Activated naive CD4-positive, alpha-beta T cell treated with anti-CD3 and anti-CD28 coated beads for 36 hours (primary cell): ENCODE measurements at places on chromosomes 3 and 15.

- H3K4me3 ChIP-seq, result no peak overlapping the region
- no peaks in the 10 kb centered on the region for H3K27me3 ChIP-seq
- no peak overlapping the region for H3K27ac ChIP-seq
- H3K4me1 ChIP-seq, result peaks cover 12% of the 10 kb centered on the region
- no peaks in the 10 kb centered on the region for H3K36me3 ChIP-seq
- DNase-seq, result no peak
These were observed 8.4 kb upstream of the SETMAR start for GRCh38 chr3:4294616-4295327.

GRCh38 chr15:39919411-39919747, 687 bp downstream of the GPR176 start:
- peaks cover 20% of the 10 kb centered on the region for H3K27me3 ChIP-seq
- no peak for DNase-seq

DNA sequence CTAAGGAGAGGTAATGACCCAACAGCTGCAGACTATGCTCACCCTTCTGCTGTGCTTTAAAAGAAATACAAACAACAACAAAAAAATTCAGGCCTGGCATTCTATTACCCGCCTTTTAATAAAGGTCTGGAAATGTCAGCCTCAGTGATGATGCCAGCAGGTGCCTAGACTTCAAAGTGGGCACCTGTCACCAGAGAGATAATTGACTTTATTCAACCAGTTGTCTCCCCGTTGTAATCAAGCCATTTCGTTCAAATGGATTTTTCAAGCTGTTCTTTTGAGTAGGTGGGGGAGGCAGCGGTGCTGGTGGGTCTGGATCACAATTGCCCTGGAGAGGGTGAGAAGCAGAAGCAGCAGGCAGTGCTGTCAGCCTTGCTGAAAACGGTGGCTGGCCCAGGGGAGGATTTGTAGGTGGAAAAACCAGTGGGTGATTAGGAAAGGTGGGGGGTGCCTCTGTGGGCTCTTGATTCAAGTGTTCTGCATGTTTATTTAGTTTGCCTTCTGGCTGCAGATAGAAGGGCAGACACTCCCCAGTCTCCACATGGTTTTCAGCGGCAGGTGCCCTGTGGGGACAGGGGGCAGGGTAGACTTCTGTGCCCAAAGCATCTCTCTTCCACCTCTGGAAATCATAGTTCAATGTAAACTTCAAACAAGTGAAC, 300.2 kb upstream of the SLCO3A1 start:
- H3K36me3 ChIP-seq, result no peaks in the 10 kb centered on the region
- no peak for DNase-seq
- no peaks in the 10 kb centered on the region for H3K27me3 ChIP-seq
- no peaks in the 10 kb centered on the region for H3K4me1 ChIP-seq
- H3K27ac ChIP-seq, result no peak overlapping the region
- no peak overlapping the region for H3K4me3 ChIP-seq

- no peaks in the 10 kb centered on the region for H3K4me1 ChIP-seq
- DNase-seq, result no peak
- H3K36me3 ChIP-seq, result no peaks in the 10 kb centered on the region
- H3K27me3 ChIP-seq, result no peaks in the 10 kb centered on the region
- H3K4me3 ChIP-seq, result no peak overlapping the region
These were observed 53.4 kb downstream of the SRGAP3 start for GRCh38 chr3:9196020-9196419.

DNA sequence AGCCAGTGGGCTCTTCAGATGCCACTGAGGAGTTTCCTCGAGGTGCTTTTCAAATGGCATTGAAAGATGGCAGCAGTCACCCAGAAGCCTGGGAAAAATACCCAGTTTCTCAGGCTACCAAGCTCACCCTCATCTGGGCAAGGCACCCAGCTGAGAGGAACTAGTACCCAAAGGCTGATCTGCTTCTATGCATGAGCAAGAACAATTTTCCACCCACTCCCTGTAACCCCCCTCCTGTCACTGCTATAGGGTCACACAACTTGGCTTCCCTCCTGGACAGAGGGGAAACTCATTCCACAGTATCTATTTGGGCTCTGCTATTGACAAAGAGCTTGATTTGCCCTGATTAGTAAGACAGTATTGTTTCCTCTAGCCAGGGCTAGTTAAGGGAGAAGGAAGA, 31.9 kb downstream of the THRB start:
- H3K27me3 ChIP-seq, result peaks cover 2% of the 10 kb centered on the region
- no peaks in the 10 kb centered on the region for H3K4me1 ChIP-seq
- no peak overlapping the region for H3K27ac ChIP-seq
- H3K36me3 ChIP-seq, result no peaks in the 10 kb centered on the region
- H3K4me3 ChIP-seq, result no peak overlapping the region
- DNase-seq, result no peak
